NK-92 treated with Interleukin-12 subunit alpha and Interleukin-12 subunit beta, amount 100 ng/mL, for 24 hours (cell line): ENCODE measurements at places on chromosomes 7 and 10.

DNA sequence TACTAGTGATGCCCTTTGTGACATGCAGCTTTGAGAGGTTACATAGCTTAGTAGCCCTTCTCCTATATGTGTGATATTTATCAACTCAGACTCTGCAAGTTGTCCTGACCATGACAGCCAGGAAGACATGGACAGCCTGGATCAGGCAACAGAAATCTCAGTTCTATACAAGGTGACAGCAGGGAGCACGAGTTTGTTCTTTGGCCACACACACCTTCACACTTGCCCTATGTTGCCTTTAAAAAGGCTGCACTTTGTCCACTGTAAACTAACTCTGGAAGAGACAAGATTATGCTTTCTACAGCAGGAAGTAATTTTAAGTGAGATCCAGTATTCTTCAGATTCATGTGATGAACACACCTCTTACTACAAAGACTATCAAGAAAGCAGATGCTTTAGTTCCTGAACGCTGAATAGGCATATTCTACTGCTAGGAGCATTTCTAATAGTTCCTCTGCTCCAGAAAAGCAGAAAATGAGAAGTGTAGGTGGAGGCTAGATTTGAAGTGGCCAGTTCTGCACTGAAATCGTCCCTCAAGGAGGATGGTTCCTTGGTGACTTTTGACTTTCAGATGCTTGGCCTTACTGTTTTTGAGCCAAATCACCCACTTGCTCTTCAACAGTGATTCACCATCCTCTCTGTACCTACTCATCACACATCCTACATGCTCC, 239.2 kb downstream of the COBL start:
- no peak for DNase-seq

DNA sequence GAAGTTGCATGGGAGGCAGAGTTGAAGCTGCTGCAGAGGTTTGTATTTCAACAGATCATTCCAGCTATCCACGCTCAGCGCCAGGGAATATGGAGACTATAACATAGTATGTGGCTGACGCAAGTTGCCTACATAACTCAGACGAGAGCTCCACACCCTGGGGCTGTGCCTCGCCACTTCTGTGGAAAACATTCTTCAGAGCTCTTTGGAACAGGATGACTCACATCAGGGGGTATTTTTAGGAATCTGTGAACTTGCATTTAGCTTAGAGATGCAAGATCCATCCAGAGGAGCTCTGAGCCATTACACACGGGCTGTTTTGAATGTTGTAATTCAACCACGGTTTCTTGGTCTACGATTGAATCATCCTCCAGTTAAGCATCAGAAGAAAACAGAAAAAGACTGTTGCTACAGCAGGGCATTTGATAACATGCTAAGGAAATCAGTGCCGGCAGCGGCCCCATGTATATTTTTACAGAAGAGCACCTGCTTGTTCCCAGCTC, 481.5 kb upstream of the AKR1E2 start:
- DNase-seq: peak; percentile 2

- DNase-seq: no peak
Measured at GRCh38 chr10:88042160-88043100, 179.0 kb downstream of the PTEN start.

GRCh38 chr10:58615237-58615935, 102.7 kb downstream of the BICC1 start:
- no peak for DNase-seq

- DNase-seq: no peak
Measured at GRCh38 chr7:117014673-117015133, 61.4 kb downstream of the ST7 start.

GRCh38 chr7:152661479-152661878, 14.5 kb downstream of the XRCC2 start:
- DNase-seq: peak; percentile 3

- no peak for DNase-seq
Measured at GRCh38 chr7:151137076-151137675, 30.3 kb downstream of the GBX1 start.

DNA sequence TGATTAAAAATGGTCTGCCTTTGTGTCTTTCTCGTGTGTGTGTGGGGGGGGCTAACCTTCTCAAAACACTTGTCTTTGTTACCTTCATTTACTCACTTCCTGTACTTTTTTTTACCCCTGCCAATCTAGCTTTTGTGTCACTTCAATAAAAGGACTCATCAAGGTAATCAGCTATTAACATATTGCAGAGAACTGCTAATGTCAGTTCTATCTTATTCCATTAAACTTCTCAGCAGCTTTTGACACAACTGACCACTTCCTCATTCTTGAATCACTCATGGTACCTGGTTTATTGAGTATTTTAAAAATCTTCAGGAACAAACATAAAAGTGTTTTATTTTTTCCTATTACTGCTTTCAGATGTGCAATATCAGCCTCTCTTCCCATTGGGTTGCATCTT, 59.8 kb downstream of the SLC25A40 start:
- no peak for DNase-seq

DNA sequence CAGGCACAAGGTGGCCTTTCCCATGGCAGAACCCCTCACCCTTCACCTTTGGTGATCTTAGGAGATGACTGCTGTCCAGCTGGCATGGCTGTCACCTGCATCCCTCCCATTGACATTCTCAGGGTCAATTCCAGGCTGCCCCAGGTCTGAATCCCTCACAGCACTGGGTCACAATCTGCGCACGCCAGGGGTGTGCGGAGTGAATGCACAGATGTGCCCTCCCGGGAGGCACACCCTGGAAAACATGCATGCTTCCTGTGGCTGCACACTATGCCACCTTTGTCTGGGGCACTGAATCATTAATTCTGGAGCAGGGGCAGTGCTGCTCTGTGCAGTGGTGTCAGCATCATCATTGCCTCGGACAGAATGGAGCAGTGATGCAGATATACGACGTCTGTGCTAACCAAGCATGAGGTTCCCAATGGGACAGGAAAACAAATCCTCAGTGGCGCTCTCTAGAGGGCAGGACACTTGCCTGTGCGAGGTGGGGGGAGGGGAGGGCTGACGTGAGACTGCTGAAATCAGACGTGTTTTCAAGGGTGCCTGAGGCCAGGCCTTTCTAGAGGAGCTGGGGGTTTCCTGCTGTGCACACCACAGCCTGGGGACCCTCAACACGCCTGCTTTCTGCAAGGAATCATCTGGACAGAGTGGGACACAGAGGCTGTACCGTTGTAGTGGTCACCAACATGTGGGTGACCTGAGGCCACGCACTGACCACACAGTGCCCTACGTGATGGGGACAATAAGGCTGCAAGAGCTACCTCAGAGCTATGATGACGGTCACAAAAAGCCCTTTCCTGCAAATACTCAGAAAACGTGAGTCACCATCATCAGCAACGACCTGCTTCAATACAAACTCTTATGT, 77.9 kb downstream of the HIPK2 start:
- peak; percentile 33 for DNase-seq

DNA sequence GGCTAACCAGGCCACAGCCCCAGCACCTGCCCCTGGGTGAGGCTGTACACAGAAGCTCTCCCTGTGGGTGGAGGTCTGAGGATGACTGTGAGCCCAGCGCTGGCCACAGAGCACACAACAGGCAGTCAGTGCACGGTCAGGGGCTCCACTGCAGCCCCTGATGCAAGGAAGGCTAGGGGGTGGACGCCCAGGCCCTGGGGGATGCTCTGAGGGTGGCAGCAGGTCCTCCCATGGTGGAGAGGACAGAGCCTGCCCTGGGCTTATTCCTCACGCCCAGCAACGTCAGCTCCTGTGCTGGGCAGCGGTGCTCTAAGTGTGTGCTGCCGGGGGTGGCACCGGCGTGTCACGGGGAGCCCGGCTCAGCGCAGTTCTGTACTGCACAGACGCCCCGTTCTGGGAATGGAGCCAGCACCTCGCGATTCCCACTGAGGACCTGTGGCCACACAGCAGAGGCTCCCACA, 223.2 kb downstream of the MAD1L1 start:
- no peak for DNase-seq

GRCh38 chr7:30913821-30914515, 2.3 kb downstream of the AQP1 start:
- no peak for DNase-seq

DNA sequence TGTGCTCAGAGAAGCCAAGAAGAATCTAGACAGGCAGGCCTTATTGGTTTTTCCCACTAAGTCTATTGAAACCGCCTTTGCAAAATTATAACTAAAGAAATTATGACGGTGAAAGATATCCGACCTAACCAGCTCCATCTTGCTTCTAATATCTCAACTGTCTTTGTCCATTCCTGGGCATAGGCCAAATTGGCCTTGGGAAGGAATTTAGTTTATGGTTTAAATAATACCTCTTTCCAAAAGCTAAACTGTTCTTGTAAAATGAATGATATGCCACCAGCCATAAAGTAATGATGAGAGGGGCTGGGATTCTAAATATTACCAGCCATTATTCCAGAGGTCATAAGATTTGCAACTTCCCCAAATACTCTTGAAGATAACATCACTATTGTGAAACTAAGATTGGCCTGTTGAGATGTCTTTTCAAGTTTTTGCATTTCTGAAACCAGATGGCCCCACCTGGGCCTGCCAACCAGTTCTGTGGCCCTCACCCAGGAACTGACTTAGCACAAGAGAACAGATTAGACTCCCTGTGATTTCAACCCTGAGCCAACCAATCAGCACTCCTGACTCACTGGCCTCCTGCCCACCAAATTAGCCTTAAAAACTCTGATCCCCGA, 41.2 kb upstream of the SLC35G1 start:
- no peak for DNase-seq

DNA sequence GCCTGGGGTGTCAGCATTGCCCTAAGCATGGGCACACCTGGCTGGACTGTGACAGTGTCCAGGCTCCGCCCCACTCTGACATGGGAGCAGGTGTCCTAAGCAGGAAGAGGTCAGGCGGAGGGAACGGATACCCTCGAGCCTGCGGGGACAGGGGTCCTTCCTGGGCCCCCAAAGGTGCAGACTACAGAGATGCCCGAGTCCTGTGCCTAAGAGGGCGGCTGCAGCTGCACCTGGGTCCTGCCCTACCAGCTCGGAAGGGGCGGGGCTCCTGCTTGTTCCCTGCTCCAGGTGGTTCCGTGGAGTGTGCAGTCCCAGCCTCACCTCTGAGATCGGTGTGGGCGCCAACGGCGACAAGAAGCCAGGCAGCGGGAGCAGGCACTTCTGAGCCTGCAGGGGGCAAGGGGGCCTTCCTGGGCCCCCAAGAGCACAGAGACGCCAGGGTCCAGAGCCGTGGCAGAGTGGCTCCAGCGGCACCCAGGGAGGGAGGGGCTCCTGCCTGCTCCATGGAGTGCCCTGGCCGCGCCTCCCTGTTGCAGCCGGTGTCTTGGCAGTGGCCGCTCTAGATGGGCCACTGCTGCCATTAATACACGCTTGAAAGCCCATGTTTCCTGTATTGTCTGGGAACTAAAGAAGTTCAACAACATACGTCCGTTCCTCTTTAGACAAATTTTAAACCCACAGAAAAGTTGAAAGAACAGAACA, 64.5 kb upstream of the CACNA2D1 start:
- no peak for DNase-seq

- DNase-seq: no peak
Measured at GRCh38 chr10:96089116-96089515, 41.0 kb upstream of the ZNF518A start.

DNA sequence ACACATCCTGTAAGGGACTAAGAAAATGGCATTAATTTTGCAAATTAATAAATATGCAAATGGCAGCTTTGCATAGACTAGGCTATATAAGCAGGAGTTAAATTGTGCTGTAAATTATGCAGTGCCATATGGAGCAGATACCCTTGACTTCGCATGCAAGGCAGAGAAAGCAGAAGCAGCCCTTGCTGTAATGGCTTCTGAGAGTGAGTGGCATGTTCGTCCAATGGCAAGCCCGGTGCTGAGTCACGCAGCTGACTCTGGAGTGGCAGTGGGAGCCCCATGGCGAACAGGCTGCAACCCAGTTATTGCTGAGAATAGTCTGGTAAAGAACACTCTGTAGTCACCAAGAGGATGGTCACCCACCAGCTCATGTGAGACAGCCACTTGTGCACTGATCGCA, 1186.5 kb downstream of the TYW1 start:
- DNase-seq: no peak

DNA sequence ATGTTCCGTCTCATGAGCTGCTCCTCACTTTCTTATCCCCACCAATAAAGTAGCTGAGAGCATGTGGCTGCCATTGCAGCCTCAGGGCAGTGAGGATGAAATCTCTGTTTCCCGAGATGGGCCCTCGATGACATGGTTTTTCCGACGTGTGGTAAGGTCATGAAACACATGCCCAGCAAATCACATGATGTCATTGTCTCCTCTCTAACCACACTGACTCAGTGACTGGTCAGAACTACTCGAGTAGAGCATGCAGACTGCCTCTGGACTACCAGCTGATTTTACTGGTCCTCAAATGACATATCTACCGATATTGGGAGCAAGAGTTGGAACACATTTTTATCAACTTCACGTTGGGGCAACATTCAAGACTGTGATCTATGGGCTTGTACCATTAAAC, 786.1 kb downstream of the CNTNAP2 start:
- DNase-seq: no peak

- DNase-seq: no peak
Measured at GRCh38 chr10:70477661-70478162, 855 bp upstream of the PALD1 start.

- no peak for DNase-seq
Measured at GRCh38 chr7:64653721-64654401, 12.1 kb upstream of the ZNF107 start.

DNA sequence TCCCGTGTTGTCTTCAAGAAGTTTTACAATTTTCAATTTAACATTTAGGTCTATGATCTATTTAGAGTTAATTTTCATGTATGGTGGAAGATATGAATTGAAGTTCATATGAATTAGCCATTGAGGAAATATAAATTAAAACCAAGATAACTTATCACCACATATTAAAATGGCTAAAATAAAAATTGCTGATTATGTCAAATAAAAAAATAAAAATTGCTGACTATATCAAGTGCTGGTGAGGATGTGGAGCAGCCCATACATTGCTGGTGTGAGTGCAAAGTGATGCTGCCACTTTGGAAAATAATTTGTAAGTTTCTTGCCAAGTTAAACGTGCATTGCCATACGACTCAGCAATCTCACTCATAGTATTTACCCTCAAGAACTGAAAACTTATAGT, 44.6 kb upstream of the AHR start:
- DNase-seq: no peak

- no peak for DNase-seq
Measured at GRCh38 chr7:96426027-96426426, 104.1 kb upstream of the SLC25A13 start.

- no peak for DNase-seq
Measured at GRCh38 chr10:99449023-99449422, 18.6 kb upstream of the GOT1 start.

GRCh38 chr10:84235096-84235495, 6.2 kb downstream of the LRIT1 start:
- no peak for DNase-seq

DNA sequence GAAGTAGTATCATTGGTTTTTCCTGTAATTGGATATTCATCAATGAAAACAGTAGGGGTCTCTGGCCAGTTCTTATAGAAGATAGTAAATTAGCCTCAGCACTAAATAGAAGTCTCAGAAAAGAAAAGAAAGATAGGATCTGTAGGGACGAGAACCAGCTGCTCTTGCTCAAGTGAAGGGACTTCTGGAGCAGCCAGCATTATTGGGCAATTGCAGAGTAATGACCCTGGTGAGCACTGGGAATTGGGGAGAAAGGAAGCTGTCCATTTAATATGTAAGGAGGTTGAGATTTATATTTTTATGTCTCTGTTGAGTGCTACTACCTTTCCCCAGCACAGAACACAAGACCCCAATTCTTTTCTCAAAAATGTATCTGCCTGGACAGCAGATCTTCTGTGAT, 61.2 kb upstream of the WNT16 start:
- no peak for DNase-seq
